ENCODE measurements at places on chromosomes 11 and 22. TPM values are rescaled to one million over a fixed set of nuclear protein-coding genes. Genes with fewer than 3 reads are reported as not detected.

DNA sequence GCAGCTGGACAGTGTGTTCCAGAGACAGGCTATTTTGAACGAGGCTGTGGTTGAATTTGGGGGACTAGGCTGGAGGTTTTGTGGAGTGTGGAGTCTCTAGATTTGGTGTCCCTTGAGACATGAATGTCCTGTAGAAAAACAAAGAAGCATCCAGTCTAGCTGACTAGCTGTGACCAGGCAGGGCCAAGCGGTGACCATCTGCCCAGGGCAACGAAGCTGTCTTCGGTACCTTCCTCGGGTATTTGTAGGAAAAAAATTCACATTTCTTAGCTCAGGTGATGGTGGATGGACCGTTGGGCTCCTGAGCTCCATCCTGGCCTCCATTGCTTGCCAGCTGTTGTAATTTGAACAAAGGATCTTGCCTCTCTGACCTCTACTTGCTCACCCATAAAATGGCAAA lies 557.3 kb downstream of the MIAT start:
- no peak for DNase-seq

DNA sequence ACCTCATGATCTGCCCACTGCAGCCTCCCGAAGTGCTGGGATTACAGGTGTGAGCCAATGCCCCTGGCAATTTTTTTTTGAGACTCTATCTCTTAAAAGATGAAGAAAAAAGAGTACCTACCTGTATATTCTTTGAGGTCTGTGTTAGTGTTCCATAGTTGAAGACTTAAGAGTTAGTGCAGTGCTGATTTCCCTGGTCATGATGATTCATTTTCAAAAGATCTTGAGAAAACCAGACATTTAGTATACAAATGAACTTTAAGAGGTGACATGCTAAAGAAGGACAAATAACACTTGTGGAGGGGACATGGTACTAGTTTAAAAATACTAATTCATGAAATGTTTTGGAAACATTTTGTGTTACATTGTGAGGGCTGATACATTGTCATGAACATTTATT lies 17.7 kb downstream of the CBL start:
- DNase-seq, result no peak

DNA sequence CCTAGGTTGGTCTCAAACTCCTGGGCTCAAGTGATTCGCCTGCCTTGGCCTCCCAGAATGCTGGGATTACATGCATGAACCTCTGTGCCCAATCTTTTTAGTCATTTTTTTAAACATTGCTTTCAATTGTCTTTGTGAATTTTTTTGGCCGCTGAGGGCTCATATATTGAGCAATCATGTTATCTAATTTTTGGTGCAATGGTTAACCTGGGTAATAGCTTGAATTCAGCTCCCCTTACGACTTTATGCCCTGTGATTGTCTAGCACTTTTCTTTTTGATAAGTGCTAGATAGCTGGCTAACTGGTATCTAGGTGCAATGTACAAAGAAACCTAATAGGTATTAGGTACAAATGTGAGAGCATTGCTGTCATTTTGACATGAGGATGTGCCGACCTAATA lies 35.3 kb upstream of the CAT start:
- no peak for DNase-seq

DNA sequence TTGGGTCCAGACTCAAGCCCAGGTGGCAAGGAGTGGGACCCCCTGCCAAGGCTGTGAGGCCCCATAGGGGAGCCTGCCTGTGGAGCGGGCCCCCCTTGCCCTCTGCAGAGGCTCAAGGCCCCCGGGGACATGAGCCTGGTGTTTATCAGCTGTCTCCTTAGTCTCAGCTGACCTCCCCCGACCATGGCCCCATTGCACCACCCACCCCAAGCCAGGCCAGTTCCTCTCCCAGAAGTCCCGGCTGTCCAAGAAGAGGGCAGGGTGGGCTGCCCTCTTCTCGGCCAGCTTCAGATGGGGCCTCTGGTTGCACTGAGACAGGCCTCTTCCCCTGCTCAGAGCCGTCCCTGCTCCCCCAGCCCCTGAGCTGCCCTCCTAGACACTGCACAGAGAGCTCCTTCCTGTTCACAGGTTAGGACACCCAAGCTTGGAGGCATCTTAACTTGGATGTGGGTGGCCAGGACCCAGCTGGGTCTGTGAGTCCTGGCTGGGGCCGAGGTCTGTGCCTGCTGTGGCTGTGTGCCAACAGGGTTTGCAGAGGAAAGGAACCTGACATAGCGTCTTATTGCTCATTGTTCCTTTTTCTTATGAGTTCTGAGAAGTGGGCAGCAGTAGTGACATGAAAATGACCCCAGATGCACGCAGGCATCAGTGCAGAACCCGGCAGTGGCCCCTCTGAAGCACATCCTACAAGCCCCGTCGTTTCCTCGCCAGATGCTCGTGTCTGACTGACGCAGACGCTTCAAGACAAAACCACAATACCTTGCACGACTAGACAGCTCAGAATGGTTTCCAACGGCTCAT lies 5.4 kb downstream of the TRABD start:
- no peak for DNase-seq

DNA sequence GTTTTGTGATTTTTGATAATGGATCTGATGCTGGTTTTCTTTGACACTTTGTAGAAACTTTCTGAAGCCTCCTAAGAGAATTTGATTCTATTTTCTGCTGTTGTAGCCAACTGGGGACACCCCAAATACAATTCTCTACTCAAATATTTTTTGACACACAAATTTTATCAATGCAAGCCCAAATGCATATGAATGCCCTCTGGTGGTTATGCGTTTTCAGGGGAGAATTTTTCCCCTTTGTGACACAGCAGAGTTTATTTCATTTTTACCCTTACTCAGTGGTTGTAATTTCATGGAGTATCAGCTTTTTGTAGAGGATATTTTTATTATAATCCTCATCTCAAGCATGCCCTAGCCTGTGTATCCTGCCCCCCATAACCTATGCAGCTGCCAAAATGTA lies 44.7 kb upstream of the MTMR2 start:
- no peak for DNase-seq

DNA sequence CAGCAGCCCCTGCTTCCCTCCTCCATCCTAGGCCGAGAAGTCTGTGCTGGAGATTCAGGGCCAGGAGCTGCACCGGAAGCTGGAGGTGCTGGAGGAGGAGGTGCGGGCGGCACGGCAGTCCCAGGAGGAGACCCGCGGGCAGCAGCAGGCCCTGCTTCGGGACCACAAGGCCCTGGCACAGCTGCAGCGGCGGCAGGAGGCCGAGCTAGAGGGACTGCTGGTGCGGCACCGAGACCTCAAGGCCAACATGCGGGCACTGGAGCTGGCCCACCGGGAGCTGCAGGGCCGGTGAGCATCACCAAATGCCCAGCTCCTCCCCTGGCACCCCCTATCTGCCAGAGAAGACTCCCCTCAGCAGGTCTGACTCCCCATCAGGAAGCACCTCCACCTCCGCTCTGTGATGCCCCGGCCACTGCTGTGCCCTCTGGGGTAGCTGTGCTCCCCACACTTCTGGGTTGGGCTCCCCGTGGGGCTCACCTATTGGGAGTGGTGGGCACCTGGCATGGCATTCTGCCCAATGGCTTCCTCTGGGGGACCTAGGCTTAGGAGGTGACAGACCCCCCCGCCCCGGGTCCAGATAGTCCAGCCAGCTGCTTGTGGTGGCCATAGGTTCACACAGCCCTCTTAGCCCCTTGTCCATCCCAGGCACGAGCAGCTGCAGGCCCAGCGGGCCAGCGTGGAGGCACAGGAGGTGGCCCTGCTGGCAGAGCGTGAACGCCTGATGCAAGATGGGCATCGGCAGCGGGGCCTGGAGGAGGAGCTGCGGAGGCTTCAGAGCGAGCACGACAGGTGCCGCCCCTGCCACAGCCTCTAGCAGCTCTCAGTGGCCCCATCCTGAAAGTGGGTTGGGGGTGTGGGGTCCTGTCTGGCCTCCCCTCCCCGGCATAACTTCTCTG lies 6.6 kb upstream of the RPS6KA4 start:
- DNase-seq, result no peak

DNA sequence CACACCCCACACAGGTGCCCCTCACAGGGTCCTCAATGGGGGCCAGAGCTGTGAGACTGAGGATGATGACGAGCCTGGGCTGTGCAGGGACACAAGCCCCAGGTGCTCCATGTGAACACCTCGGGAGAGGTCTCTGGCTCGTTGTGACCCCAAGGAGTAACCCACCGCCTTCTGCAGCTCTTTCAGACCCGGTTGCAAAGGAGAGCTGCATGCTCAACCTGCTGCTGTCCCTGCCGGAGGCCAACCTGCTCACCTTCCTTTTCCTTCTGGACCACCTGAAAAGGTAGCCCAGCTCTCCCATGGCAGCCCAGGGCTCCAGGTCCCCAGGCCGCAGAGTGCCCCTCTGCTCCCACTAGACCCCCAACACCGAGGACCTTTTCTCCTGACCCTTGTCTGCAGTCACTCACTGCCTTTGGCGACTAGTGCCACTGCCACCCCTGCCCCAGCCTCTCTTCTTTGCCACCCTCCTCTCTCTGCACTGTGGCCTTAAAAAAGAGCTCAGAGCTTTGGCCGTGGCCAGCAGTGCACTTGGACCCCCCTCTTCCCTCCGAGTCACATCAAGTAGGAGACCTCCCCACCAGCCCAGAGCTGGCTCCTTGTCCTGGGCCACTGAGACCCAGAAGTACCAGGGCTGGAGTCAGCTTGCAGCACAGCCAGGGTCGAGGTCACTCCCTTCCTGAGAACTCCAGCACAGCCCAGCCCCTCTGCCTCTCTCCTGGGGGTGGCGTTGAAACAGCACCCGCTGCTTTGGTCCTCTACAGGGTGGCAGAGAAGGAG lies 133.7 kb downstream of the BCR start:
- DNase-seq, result peak; percentile 42

DNA sequence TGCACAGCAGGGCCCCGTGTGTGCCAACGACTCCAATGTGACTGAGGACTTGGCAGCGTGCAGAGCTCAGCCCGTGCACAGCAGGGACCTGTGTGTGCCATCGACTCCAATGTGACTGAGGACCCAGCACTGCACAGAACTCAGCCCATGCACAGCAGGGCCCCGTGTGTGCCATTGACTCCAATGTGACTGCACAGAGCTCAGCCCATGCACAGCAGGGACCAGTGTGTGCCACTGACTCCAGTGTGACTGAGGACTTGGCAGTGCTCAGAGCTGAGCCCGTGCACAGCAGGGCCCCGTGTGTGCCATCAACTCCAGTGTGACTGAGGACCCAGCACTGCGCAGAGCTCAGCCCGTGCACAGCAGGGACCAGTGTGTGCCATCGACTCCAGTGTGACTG lies 347.8 kb upstream of the B3GAT1 start:
- DNase-seq, result peak; percentile 30

GRCh38 chr22:42256930-42257329 lies 13.5 kb downstream of the TCF20 start:
- no peak for DNase-seq

GRCh38 chr11:75849894-75850293 lies 34.9 kb downstream of the UVRAG start:
- no peak for DNase-seq

DNA sequence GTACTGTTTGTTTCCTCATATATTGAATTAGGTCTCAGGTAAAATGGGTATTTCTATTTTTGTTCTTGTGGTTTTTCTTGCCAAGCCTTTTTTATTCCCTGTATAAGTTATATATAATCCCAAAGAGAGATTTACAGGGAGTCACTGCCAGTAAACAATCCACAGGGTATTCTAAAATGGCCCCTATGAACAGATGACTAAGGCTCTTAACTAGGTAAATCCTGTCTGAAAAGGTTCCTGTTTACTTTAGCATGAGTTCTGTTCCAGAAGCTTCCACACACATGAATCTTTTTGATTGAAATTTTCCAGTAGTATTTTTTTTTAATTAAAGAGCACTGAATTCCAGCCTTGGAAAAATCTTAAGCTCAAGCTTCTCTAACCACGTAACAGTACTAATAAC lies 552.8 kb upstream of the CCDC179 start:
- no peak for DNase-seq

DNA sequence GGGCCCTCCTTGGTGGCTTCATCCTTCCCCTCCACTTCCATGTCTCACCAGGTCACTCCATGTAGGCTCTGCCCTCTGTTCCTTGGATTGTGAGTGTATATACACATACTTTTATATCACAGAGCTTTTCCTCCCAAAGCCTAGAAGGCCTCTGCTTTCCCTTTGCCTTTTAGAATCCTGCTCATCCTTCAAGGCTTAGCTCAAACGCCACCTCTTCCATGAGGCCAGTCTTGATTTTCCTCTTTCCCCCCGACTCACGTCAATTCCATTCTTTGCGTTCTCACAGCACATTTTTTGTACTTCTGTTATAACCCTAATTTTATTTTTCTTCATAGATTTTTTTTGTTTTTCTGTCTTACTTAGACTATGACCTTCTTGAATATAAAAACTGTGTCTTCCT lies 3.8 kb downstream of the ABCG4 start:
- no peak for DNase-seq

DNA sequence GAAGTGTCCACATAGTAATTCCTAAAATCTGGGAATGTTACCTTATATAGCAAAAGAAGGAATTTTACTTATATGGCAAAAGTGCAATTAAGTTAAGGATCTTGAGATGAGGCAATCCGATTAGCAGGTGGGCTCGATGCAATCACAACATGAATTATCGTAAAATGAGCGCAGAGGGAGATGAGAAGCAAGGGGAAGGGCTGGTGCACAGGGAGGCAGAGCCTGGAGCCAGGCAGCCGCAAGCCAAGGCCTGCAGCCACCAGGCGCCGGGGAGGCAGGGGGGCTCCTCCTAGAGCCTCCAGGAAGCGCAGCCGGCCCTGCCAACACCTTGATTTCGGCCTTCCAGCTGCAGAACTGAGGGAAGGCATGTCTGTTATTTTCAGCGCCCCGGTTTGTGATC lies 85.7 kb downstream of the CELSR1 start:
- DNase-seq, result no peak

GRCh38 chr22:44542561-44543222 lies 44.7 kb upstream of the RTL6 start:
- DNase-seq, result peak; percentile 39

DNA sequence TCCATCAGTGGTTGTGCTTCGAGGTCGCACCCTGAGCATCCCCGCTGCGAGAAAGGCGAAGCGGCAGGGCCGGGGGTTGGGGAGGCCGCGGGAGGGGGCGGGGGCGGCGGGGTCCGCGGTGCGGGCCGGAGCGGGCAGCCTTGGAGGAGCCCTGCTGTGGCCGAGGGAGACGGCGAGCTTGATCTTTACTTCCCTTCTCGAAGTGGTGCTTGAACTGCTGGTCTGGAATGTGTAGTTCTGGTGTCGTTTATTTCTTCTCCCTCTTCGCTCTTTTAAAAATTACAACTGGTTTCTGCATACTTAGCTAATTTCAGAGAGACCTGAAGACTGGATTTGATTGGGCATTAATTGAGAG lies 1.1 kb downstream of the APLP2 start:
- peak; percentile 76 for DNase-seq

PIWIL4 gene
- 0.34 TPM for total RNA-seq

GP1BB gene
- total RNA-seq, result 0.62 TPM

CARD10 gene
- total RNA-seq, result 23.5 TPM

GUCY1A2 gene
- 3.7 TPM for total RNA-seq

TRPC6 gene
- total RNA-seq, result 1.7 TPM

TEF gene
- 5.2 TPM for total RNA-seq

CCDC116 gene
- 0.46 TPM for total RNA-seq

IGSF9B gene
- total RNA-seq, result 18.4 TPM

F2 gene
- total RNA-seq, result 0.80 TPM

MUC6 gene
- 0.20 TPM for total RNA-seq
